ENCODE measurements at places on chromosomes 7 and 10. TPM values are rescaled to one million over a fixed set of nuclear protein-coding genes. Genes with fewer than 3 reads are reported as not detected.

GRCh38 chr7:120344276-120344675 is 71.3 kb downstream of the KCND2 start:
- no peak for DNase-seq

- peak; percentile 28 for DNase-seq
These were observed 750 bp upstream of the CDK14 start for GRCh38 chr7:90595342-90595800.

- DNase-seq: no peak
These were observed 42.6 kb upstream of the LRRC4 start for GRCh38 chr7:128073671-128074310.

GRCh38 chr7:22129819-22130580 is 184.3 kb upstream of the CDCA7L start:
- DNase-seq: no peak

DNA sequence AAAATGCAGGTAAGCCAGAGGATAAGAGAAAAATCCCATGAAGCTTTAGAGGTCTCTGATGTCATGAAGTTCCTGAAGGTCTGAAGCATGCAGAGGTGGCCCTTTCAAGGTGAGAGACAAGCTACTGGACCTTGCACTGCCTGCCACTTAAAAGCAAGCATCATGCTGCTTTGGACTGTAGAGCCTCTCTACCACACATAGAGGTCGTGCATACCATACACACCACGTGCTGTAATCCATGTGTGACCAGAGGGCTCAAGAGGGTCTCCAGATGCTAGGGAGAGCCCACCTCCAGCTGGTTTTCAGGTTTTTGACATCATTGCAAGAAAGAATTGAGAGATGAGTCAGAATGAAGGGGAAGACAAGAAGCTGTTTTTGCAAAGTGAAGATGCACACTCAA is 436.4 kb downstream of the TCERG1L start:
- DNase-seq: no peak

- DNase-seq: no peak
These were observed 71.7 kb downstream of the TAF3 start for GRCh38 chr10:7889947-7890542.

DNA sequence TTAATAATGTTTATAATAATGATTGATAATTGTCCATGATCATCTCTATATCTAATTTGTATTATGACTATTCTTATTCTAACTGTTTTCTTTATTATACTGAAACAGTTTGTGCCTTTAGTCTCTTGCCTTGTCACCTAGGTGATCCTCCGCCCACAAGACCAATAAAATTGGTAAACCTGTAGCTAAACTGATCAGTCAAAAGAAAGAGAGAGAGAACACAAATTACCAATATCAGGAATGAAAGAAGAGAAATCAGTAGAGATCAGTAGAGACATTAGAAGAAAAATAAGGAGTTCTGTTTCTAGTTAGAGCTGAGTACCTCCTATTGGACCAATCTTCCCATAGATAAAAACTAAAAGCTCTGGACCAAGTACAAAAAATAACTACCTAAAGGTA is 6.1 kb upstream of the COA1 start:
- DNase-seq: no peak

DNA sequence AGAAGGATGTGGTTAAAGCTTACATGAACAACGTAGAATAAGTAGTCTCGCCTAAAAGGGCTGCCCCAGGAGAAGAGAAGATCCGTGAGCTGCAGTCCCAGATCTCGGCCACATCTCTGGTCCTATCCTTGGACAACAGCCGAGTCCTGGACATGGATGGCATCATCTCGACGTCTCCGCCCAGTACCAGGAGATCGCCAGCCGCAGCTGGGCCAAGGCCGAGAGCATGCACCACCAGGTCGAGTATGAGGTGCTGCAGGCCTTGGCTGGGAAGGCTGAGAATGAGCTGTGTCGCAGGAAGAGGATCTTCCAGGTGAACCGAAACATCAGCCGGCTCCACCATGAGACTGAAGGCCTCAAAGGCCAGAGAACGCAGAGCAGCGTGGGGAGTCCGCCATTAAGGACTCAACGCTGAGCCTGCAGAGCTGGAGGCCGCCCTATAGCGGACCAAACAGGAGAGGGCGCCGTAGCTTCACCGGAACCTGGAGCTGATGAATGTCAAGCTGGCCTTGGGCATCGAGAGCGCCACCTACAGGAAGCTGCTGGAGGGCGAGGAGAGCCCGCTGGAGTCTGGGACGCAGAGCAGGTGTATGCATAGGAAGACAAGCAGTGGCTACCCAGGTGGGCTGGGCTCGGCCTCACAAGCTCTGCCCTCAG is 22.2 kb downstream of the LIPK start:
- no peak for DNase-seq

- no peak for DNase-seq
These were observed 59.7 kb downstream of the MACC1 start for GRCh38 chr7:20157456-20157855.

- DNase-seq: no peak
These were observed 36.9 kb downstream of the MET start for GRCh38 chr7:116708861-116709260.

DNA sequence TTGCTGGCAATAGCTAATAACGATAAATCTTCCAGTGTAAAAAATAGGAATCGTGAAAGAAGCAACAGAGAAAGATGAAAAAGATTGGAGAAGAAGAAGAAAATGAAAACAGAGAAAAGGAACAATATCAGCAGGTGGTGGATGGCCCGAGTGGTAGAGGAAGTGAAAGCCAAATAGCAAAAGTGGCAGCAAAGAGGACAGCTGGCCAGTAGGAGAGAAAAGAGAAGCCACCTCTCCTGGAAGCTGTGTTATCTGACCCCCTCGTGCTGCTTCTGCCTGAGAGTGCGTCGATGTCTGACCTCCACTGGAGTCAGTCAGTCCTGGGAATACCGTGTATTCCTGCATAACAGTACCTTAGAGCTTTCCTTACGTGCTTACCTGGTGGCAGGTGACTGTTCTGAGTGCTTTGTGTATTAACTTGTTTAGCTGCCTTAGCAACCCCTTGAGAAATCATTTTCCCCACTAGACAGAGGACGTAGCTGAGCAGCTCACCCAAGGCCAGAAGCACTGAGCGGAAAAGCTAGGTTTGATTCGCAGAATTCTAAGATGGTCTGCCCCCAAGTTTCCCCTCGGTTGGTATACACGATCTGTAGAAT is 88.3 kb downstream of the CHN2 start:
- DNase-seq: no peak

ZNF277 gene
- polyA plus RNA-seq: 40.3 TPM

Measured in left renal cortex interstitium (tissue), 4 donors.